ENCODE measurements at places on chromosomes 16 and 17. TPM values are rescaled to one million over a fixed set of nuclear protein-coding genes. Genes with fewer than 3 reads are reported as not detected.

The APOBR gene
- 0.03 TPM for polyA plus RNA-seq

The CLEC3A gene
- polyA plus RNA-seq = not detected

The CACNG1 gene
- not detected for polyA plus RNA-seq

The IGF2BP1 gene
- 0.05 TPM for polyA plus RNA-seq

The XPO6 gene
- 118 TPM for polyA plus RNA-seq

The TPSB2 gene
- polyA plus RNA-seq = not detected

The CRYM gene
- polyA plus RNA-seq = 1.8 TPM

The INCA1 gene
- 1.2 TPM for polyA plus RNA-seq

The NUBP2 gene
- polyA plus RNA-seq = 75.4 TPM

The GPR139 gene
- polyA plus RNA-seq = not detected

The RIPOR1 gene
- 12.1 TPM for polyA plus RNA-seq

The ADAD2 gene
- not detected for polyA plus RNA-seq

The SPIRE2 gene
- polyA plus RNA-seq = 15.3 TPM

The NFATC3 gene
- 7.8 TPM for polyA plus RNA-seq

The GPRC5C gene
- polyA plus RNA-seq = not detected

The USP22 gene
- polyA plus RNA-seq = 172 TPM

The GP1BA gene
- polyA plus RNA-seq = not detected

The TEKT1 gene
- not detected for polyA plus RNA-seq

The CHST5 gene
- 0.18 TPM for polyA plus RNA-seq

The PARD6A gene
- polyA plus RNA-seq = 5.7 TPM

The CEP131 gene
- polyA plus RNA-seq = 34.8 TPM

The SCNN1B gene
- polyA plus RNA-seq = not detected

The TNFRSF12A gene
- 374 TPM for polyA plus RNA-seq

The PYY gene
- 0.21 TPM for polyA plus RNA-seq

The CXCL16 gene
- polyA plus RNA-seq = 4.3 TPM

The PABPN1L gene
- polyA plus RNA-seq = not detected

The DPEP1 gene
- 0.05 TPM for polyA plus RNA-seq

The NCBP3 gene
- polyA plus RNA-seq = 6.5 TPM

The DHRS13 gene
- 7.6 TPM for polyA plus RNA-seq

The SMURF2 gene
- polyA plus RNA-seq = 52.4 TPM

The NAA60 gene
- polyA plus RNA-seq = 21.5 TPM

The HOXB7 gene
- not detected for polyA plus RNA-seq
